IPS DF 19.7 (cell line): ENCODE measurements at places on chromosomes 1 and 21.

DNA sequence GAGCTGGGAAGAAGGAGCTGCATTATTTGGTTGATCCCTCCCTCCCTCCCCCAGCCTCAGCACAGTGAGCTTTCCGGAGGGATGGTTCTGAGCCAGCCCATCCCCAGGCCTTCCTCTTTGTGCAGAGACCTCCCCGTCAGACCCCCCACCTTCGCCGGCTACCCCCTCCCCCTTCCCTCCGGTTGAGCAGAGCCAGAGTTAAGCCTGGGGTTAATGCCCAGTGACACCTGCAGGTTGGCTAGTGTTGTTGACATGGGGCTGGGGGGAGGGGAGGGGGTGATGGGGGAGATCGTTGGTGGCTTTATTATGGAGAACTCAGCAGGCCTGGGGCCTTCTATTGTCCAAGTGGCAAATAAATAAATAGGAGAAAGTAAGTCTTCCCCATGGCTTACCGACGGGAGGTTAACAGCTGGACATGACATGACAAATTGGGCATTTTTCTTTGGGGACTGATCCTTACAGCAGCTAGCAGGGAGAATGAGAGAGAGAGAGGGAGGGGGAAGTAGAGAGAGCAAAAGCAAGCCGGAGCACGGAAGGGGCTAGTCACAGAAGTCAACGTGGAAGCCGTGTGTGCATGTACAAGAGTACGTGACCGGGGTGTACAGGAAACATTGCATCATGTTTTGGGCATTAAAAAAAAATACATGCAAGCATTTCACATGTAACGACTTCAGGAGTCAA is 131.1 kb downstream of the TMEM53 start:
- DNase-seq = peak; percentile 99

DNA sequence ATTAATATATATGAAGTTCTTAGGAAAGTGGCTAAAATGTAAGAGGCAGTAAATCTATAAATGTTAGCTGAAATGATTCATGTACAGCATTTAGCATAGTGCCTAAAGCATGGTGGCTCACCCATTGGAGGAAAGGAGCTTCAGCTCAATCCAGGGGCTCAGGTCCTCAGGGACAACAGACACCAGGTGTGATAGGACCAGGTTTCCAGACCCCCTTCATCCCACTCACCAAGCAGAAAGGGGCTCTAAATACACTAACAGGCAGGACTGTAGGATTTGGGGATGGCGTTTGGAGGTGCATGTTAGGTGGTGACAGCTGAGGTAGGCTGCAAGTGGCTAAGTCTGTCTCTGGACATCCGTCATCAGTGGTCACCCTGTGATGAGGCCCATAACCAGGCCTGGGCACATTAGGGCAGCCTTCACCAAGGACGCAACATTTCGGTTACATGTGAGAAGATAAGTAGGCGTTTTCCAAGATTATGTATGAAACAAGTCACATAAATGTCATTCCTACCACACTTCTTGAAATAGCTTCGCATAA is 233.1 kb downstream of the C1orf94 start:
- no peak for DNase-seq

GRCh38 chr1:203528976-203529835 is 35.3 kb downstream of the OPTC start:
- no peak for DNase-seq

DNA sequence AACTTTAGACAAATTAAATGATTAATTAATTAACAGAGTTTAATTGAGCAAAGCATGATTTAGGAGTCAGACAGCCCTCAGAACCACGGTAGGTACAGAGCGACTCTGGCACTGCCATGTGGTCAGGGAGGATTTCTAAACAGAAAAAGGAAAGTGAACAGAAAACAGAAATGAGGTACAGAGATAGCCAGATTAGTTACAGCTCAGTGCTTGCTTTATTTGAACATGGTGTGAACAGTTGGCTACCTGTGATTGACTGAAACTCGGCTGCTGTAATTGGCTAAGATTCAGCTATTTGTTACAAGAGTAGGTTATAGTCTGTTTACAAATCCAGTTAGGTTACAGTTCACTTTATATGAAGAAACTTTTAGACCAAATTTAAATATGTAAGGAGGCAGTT is 163.0 kb upstream of the TNR start:
- DNase-seq = no peak

- DNase-seq = no peak
Measured at GRCh38 chr1:107593501-107594209, 371.3 kb downstream of the VAV3 start.

DNA sequence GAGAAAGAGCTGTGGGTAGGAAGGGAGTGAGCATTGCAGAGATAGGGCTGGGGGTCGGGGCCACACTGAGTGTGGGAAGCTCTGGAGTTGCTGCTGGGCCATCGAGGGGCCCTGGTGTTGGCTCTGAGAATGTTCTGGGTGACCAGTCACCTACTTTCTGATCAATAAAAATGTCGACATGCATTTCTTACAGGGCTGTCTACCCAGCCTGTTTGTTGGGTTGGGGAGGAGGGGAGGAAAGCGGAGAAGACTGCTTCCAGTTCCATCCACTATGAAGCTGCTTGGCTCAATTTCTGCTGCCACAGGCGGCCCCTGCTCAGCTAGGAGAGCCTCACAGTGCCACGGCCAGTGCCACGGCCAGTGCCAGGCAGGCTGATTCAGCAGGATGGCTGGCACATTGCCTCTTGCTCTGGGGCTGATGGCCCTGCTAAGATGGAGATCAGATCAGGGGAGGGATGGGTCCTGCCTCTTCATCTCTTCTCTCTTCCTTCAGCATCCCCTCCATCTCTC is 3.0 kb upstream of the PADI3 start:
- DNase-seq = no peak

- DNase-seq = no peak
Measured at GRCh38 chr1:231630558-231631205, 4.1 kb downstream of the DISC1 start.

DNA sequence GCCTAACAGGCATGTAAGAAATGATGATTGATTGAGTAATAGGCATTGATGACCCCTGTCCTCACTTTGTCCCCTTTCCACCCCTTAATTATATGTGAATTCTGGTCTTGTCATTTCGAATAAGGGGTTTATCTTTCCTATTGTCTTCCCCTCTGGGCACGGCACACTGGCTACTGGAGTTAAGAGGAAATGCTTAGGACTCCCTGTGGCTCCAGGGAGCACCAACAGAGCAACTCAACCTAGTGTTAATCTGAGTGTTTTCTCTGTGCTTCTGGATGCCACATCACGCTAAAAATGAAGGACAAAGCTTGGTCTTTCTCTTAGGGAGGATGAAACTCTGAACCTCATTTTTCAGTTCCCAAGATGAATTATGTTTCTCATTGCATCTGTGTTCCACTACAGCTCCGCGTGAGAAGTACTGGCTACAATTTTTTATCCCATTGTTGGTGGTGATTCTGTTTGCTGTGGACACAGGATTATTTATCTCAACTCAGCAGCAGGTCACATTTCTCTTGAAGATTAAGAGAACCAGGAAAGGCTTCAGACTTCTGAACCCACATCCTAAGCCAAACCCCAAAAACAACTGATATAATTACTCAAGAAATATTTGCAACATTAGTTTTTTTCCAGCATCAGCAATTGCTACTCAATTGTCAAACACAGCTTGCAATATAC is 5.3 kb downstream of the FCER1A start:
- peak; percentile 12 for DNase-seq

DNA sequence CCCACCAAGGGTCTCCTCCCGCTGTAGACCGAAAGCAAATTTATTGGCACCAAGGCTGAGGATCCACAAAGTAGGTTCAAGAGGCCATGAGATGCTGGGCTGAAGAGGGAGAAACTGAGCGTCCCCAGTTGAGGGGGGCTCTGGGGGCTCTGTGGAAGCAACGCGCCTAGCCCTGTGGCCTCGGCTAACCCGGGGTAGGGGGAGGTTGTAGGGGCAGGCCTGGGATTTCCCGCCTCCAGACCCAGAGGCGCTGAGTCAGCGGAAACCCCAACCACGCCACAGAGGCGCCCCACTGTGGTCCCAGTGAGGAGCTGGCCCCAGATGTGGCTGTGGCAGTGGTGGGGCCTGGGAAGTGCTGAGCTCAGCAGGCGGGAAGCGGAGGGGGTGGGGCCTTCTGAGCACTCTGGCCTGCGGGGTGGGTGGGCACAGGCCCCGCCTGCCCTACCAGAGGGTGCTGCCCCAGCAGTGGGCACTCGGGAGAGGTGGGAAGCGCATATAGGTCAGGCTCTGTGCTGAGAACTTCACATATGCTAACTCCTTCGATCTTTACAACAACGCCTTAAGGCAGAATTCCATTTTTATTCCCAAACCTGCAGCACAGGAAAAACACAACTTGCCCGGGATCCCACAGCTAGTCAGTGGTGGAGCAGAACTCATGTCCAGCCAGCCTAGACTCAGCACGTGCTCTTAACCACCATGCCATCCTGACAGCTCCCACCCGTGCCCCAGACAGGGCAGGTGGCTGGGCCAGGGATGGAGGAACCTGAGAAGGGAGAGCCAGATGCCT is 1.5 kb upstream of the COL16A1 start:
- DNase-seq = no peak

DNA sequence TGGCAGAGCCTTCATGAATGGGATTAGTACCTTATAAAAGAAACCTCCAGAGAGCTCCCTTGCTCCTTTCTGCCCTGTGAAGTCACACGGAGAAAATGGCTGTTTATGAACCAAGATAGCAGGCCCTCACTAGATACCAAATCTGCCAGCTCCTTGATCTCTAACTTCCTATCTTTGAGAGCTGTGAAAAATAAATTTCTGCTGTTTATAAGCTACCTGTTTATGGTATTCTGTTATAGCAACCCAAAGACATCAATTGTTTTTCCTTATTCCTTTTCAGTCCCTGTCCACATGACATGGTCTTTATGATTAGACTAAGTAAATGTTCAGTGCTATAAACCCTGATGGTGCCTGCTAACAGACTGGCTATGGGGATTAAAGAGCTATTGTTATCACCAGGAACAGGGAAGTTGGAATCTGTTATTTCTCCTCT is 9.7 kb upstream of the STIL start:
- no peak for DNase-seq

DNA sequence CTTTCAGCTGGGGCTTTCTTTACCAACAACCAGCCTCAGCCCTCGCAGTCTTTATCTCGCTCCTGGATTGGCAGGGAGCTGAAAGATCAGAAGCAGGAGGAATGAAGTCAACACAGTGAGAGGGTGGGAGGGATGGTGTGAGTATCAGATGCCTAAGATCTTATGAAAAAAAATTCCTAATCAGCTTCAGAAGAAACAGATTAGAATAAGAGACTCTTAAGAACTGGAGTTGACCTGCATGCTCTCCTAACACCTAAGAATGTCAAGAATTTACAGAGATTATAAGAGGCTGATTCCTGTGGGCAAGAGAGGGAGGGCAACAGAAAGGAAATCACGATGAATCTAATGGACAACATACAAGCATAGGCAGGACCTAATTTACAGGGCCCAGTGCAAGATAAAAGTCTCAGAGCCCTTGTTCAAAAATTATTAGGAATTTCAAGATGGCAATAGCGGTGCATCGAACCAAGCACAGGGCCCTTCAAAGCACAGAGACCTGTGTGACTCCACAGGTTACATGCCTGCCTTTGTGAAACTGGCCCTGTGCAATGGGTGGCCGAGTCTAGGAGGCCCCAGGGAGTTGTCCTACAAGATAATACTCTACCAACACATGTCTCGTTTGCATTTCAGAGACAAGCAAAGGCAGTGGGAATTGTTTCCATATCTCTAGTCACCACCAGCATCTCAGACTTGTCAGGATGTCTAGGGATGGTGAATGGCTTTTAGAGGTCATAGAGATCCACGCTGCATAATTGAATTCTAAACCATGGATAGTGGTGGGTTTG is 65.3 kb upstream of the PPP2R5A start:
- DNase-seq = peak; percentile 5

DNA sequence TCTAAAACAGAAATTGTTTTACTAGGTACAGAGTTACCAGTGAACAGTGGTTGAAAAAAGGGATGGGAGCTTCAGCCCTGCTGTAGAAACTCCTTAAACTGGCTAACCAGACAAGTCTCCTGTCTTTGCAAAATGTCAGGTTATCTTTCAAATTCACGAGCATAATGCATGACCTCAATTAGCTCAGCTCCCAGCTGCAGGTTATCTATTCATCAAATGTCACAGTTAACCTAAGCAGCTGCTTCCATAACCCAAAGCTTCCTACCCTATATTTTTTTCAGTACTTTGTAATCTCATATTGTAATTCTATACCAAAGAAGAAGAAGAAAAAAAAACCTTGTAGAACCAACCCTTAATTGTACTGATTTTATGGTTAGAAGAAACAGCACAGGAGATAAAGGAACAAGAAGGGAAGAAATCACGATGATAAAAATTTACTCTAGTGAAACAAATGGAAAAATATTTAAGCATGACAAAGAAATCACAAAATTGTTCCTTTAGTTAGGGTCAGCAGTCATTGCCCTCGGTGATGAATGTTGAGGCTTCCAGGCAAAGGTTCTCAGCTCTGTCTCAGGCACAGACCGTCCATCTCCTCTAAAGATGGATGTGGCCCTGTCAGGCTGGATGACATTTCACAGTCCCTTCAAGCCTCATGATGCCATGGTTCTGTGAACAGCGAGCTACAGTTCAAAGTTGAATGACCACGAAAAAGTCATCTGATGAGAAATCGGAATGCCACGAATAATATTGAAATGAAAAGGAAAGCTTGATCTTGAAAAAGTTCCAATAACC is 95.9 kb downstream of the PLD5 start:
- DNase-seq = no peak

GRCh38 chr1:16183179-16183578 is 27.3 kb upstream of the EPHA2 start:
- DNase-seq = no peak

DNA sequence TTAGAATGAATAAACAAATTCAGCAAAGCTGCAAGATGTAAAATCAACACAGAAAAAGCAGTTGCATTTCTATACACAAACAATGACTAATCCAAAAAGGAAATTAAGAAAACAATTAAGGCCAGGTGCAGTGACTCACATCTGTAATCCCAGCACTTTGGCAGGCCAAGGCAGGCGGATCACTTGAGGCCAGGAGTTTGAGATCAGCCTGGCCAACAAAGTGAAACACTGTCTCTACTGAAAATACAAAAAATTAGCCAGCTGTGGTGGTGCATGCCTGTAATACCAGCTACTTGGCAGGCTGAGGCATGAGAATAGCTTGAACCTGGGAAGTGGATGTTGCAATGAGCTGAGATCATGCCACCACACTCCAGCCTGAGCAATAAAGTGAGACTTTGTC is 22.3 kb downstream of the THEM4 start:
- no peak for DNase-seq

DNA sequence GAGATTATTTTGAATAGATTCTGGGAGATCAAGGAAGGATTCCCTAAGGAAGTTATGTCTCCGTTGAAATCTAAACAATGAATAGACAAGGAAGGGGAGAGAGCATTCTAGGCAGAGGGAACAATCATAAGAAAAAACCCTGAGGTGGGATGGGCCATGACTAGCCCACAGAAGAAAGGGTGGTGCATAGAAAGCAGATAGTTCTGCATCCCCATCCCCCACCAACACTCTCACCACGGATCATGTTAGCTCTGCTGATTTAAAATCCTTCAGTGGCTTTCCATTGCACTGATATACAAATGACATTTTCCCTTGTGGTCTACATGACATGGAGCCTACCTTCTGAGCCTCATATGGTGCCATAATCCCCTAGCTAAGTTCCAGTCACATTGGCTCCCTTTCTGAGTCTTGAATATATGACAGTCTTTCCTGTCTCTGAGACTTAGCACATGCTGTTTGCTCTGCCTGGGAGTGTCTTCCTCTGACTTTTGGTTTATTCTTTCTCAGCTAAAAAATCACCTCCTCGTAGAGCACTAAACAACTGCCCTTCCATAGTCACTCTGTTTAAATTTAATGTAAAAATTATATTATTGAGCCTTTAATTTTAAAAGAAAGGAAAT is 15.2 kb downstream of the SCMH1 start:
- no peak for DNase-seq
